ENCODE measurements at places on chromosomes 11 and 22.

- DNase-seq: no peak
These were observed 5.4 kb downstream of the TNRC6B start for GRCh38 chr22:40183029-40183581.

DNA sequence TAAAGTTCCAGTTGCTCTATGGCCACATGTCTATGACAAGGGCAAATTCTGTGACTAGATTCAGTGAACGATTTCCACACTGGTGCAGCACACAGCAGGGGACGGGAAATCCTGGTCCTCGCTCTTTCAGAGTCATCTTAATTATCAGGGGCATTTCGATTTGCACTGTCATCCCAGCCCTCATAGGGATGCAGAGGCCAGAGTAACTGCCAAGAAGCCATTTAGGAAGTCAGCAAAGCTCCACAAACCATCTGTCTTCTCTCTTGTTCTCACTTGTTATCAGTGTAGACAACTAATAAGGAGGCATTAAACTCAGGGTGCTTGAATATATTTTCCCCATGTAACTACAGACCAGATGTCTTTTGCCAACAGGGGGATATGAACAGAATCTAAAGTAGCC, 151.7 kb downstream of the STK33 start:
- no peak for DNase-seq

GRCh38 chr11:2086239-2087040, 52.7 kb downstream of the IGF2 start:
- DNase-seq: no peak

GRCh38 chr11:87597725-87598124, 560.0 kb downstream of the TMEM135 start:
- DNase-seq: no peak

GRCh38 chr22:49425356-49425755, 402.3 kb downstream of the BRD1 start:
- no peak for DNase-seq

- DNase-seq: no peak
These were observed 141.2 kb downstream of the CEP164 start for GRCh38 chr11:117468888-117469287.

DNA sequence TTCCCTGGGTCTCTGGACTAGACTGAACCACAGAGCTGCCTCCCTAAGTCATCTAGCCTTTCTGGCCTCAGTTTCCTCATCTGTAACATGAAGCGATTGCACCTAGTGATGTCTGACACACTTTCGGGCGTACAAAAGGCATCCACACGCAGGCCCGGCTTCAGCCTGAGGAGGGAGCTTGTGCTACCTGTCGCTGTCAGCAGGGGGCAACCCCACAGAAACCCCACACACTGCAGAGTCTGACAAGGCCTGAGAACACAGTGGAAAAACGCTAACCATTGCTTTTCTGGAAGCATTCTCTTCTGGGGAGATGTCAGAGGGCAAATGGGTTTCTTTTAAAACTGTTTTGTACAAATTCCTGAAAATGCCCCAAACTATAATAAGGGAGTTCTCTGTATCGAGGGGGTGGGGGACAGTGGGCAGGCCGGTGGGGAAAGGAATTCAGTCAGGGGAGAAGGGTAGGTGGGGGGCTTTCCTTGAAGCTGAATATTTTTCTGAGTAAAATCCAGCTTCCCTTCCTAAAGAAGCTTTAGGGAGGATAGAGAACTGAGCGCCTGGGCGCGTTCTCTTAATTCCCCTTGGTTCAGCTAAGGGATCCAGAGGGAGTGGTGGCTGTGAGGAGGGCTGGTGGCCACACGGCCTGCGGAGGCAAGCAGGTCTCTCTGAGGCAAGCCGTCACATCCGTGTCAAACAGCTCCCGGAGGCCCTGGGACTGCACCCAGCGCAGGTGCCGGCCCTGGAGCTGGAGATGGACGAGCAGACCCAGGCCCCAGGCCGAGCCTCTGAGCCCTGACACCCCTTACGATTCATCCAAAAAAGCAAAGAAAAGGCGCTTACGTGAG, 533 bp downstream of the ELF5 start:
- DNase-seq: peak; percentile 7
